Activated CD4-positive, alpha-beta memory T cell treated with anti-CD3 and anti-CD28 coated beads for 36 hours (primary cell): ENCODE measurements at places on chromosomes 13 and 19. TPM values are rescaled to one million over a fixed set of nuclear protein-coding genes. Genes with fewer than 3 reads are reported as not detected.

Gene POSTN
- not detected for total RNA-seq

- DNase-seq: no peak
- H3K4me1 ChIP-seq: peaks cover 28% of the 10 kb centered on the region
- H3K27ac ChIP-seq: no peak overlapping the region
These were observed 7.2 kb upstream of the MBNL2 start for GRCh38 chr13:97214921-97215320.

DNA sequence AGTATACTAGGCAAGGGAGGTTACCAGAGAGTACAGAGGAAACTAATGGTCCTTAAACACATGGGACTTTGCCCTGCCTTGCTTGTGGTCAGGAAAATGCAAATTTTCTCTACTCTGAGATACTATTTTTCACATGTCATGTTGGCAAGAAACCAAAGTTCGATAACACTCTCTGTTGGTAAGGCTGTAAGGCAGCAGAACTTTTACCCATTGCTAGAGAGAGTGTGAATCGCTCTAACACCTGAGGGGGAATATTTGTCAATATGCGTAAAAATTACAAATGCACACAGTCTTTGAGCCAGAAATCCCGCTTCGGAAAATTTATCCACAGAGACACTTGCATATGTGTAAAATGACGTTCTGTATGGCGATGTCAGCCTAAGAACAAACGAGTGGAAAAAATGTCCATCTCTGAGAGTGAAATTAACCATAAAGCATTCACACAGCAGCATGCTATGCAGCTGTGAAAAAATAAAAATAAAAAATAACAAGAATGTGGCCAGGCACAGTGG is 9.5 kb upstream of the RFX1 start:
- peaks cover 5% of the 10 kb centered on the region for H3K4me1 ChIP-seq
- no peak for DNase-seq
- H3K36me3 ChIP-seq: no peaks in the 10 kb centered on the region
- H3K4me3 ChIP-seq: no peak overlapping the region
- H3K27ac ChIP-seq: no peak overlapping the region
- no peaks in the 10 kb centered on the region for H3K27me3 ChIP-seq

DNA sequence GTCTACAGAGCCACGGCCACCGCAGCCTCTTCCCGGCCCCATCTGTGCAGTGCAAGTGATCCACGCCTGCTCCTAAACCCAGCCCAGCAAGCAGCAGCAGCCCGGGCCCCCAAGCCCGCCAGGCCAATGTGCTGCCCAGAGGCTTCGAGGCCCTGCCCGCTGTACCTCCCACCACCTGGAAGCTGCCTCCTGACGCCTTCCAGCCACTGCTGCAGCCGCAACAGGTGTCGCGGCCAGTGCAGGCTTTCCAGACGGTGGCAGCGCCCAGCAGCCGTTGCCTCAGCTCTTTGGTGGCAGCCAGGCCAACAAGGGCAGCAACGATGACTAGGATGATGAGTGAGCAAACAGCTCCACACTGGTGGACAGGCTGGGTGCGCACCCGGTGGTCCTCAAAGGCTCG is 50.2 kb upstream of the TPM4 start:
- no peak overlapping the region for H3K27ac ChIP-seq
- peaks cover 9% of the 10 kb centered on the region for H3K4me1 ChIP-seq
- H3K36me3 ChIP-seq: no peaks in the 10 kb centered on the region
- H3K27me3 ChIP-seq: no peaks in the 10 kb centered on the region
- no peak for DNase-seq
- H3K4me3 ChIP-seq: no peak overlapping the region

DNA sequence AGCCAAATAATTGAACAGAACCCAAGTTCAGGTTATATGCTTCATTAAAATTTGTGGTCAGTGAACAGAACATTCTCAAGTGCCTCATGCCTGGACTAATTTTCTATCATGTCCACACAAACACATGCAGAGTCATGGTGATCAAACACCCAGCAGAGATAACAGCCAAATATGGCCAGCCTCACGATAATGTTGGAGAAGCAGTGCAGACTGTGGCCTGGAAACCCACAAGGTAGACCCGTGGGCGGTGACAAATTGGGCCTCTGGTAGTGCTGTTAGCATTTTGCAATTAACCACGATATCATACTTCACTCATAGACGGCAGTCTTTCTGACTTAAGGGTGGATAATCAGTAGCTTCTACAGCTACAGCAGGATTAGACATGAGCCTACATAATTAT is 35.0 kb upstream of the VWA8 start:
- no peaks in the 10 kb centered on the region for H3K36me3 ChIP-seq
- no peak for DNase-seq
- no peak overlapping the region for H3K27ac ChIP-seq
- peaks cover 7% of the 10 kb centered on the region for H3K27me3 ChIP-seq
